ENCODE measurements at places on chromosomes 6 and 20.

- H3K27me3 ChIP-seq, result peaks cover 25% of the 10 kb centered on the region
- no peak overlapping the region for H3K27ac ChIP-seq
- no peaks in the 10 kb centered on the region for H3K36me3 ChIP-seq
- no peak for DNase-seq
- peaks cover 29% of the 10 kb centered on the region for H3K4me1 ChIP-seq
Measured at GRCh38 chr20:19212821-19213502, 520 bp downstream of the SLC24A3 start.

- DNase-seq, result no peak
- H3K27me3 ChIP-seq, result no peaks in the 10 kb centered on the region
- no peak overlapping the region for H3K4me3 ChIP-seq
- no peaks in the 10 kb centered on the region for H3K4me1 ChIP-seq
Measured at GRCh38 chr6:120355822-120356221, 978.5 kb downstream of the TBC1D32 start.

- no peaks in the 10 kb centered on the region for H3K4me1 ChIP-seq
- no peak for DNase-seq
- peak overlapping the region; percentile 85 for H3K27ac ChIP-seq
Measured at GRCh38 chr20:2524709-2525506, 11.5 kb upstream of the TMC2 start.

DNA sequence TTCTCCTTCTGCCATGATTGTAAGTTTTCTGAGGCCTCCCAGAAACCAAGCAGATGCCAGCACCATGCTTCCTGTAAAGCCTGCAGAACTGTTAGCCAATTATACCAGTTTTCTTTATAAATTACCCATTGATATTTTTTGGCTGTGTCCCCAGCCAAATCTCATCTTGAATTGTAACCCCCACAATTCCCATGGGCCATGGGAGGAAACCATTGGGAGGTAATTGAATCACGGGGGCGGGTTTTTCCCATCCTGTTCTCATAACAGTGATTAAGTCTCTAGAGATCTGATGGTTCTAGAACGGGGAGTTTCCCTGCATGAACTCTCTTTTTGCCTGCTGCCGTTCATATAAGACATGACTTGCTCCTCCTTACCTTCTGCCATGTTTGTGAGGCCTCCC is 788.5 kb downstream of the C6orf118 start:
- H3K4me1 ChIP-seq, result no peaks in the 10 kb centered on the region
- no peak for DNase-seq
- no peaks in the 10 kb centered on the region for H3K36me3 ChIP-seq
- H3K4me3 ChIP-seq, result no peak overlapping the region
- H3K27me3 ChIP-seq, result no peaks in the 10 kb centered on the region
- no peak overlapping the region for H3K27ac ChIP-seq

DNA sequence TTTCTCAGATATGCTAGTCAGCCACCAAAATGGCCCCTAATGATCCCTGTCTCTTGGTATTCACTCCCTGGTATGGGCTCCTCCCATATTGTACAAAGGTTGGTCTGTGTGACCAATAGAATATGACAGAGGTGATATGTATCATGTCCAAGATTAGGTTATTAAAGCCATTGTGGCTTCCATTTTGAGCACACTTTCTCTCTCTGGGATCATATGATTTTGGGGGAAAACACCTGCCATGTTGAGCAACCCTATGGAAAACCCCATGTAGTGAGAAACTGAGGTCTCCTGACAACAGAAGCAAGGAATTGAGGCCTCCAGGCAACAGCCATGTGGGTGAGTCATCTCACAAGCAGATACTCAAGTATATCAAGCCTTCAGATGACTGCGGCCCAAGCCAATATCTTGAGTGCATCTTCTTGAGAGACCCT is 7.1 kb upstream of the ZNF318 start:
- no peaks in the 10 kb centered on the region for H3K27me3 ChIP-seq
- no peaks in the 10 kb centered on the region for H3K4me1 ChIP-seq
- DNase-seq, result no peak
- no peak overlapping the region for H3K4me3 ChIP-seq
- no peaks in the 10 kb centered on the region for H3K36me3 ChIP-seq

GRCh38 chr6:53956068-53956711 is 155.1 kb upstream of the MLIP start:
- no peak overlapping the region for H3K27ac ChIP-seq
- no peaks in the 10 kb centered on the region for H3K27me3 ChIP-seq
- peaks cover 5% of the 10 kb centered on the region for H3K4me1 ChIP-seq
- no peak overlapping the region for H3K4me3 ChIP-seq
- H3K36me3 ChIP-seq, result no peaks in the 10 kb centered on the region

All from tibial nerve (tissue), 4 donors.